ENCODE measurements at places on chromosomes 1 and 21. TPM values are rescaled to one million over a fixed set of nuclear protein-coding genes. Genes with fewer than 3 reads are reported as not detected.

S100B gene
- total RNA-seq, result not detected

HTR1D gene
- 2.3 TPM for total RNA-seq

UBL4B gene
- total RNA-seq, result not detected

NUP210L gene
- not detected for total RNA-seq

PCNT gene
- 21.6 TPM for total RNA-seq

DNAH14 gene
- 13.5 TPM for total RNA-seq

TMEM81 gene
- total RNA-seq, result 0.97 TPM

DHRS3 gene
- 84.1 TPM for total RNA-seq

CFHR2 gene
- total RNA-seq, result not detected

OR2AK2 gene
- not detected for total RNA-seq

MRPL39 gene
- total RNA-seq, result 34.5 TPM

SMCP gene
- not detected for total RNA-seq

WDR64 gene
- total RNA-seq, result not detected

OXCT2 gene
- 1.7 TPM for total RNA-seq

ABCB10 gene
- total RNA-seq, result 18.1 TPM

SSU72 gene
- total RNA-seq, result 68.6 TPM

PLA2G2C gene
- total RNA-seq, result not detected

BLACAT1 gene
- total RNA-seq, result not detected

SPRR2F gene
- total RNA-seq, result not detected

BRDT gene
- total RNA-seq, result 0.97 TPM

VPS13D gene
- total RNA-seq, result 55.3 TPM

KIF2C gene
- total RNA-seq, result 26.8 TPM

IVL gene
- not detected for total RNA-seq

SLC45A1 gene
- total RNA-seq, result 1.9 TPM

SOX13 gene
- 11.6 TPM for total RNA-seq
